Dorsolateral prefrontal cortex (tissue), 122 donors: ENCODE measurements at places on chromosomes 16 and 17. TPM values are rescaled to one million over a fixed set of nuclear protein-coding genes. Genes with fewer than 3 reads are reported as not detected.

DNA sequence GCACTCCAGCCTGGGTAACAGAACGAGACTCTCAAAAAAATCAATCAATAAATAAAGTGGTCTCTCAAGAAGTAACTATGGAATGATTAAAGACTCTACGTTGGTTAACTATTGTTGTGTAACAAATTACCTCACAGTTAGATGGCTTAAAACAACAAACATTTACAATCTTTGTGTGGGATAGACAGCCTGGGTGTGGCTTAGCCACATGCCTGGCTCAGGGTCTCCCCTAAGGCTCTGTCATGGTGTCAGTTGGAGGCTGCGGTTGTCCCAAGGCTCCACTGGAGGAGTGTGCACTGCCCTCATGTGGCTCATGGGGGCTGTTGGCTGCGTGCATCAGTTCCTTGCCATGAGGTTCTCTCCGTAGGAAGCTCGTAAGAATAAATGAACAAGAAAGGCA, 294.5 kb downstream of the SNX29 start:
- DNase-seq, result peak; percentile 33

DNA sequence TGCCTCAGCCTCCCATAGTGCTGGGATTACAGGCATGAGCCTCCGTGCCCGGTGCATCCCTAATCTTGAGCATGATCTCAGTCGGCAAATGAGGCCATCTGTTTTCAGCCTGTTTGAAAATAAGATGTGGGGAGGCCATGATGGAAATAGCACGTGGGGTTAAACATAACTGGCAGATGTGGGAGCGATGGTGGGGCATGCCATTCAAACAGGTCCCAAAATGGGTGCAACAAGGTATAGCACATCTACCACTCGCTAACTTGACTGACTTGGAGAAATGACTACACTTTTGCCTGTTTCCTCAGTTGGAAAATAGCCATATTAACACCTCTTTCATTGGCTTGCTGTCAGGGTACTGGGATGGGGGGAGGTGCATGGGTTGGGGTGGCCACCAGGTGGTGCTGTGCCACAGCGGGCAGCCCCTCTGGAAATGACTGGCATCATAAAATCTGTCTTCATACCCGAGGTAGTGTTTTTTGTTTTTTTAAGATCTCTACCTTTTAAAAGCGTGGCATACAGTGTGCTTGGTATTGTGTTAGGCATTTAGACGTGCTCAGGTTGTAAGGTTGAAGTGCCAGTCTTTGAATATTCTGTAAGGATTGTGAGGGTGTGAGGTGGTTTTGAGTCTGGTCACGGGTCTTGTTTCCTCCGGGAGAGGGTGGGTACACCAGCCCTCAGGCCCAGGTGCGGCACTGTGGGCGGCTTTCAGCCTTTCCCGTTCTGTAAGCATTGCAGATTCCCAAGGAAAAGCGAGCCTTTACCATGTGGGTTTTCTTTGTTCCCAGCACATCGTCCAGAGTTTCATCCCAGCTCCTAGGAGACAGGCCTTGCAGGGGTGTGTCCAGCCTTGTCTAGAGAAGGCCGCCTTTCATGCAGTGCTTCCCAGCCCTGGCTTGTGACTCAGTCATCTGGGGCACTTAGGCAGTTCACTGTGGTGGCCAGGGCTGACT, 2.9 kb upstream of the TTYH2 start:
- peak; percentile 81 for DNase-seq

PGS1 gene
- 58.9 TPM for total RNA-seq

DNA sequence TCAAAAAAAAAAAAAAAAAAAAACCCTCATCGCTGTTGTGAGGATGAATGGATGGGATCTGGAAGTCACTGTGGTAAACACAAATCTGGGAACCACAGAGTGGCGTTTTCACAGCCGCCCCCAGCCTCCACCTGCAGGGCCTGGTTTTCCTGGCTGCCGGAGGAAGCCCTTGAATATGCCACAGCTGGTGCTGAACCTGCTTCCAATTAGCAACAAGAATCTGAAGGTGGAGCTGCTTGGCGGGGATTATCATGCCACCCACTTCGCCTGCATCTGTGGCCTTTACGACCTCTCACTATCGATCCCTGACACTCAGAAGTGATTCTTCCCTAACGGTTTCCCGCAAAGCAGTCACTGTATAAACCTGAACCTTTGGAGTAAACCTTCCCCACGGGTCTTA, 16.1 kb downstream of the MRM3 start:
- DNase-seq, result no peak

CD300LB gene
- total RNA-seq, result not detected

KRTAP4-5 gene
- total RNA-seq, result not detected
